T1000 (cell line): ENCODE measurements at places on chromosomes 7 and 10.

DNA sequence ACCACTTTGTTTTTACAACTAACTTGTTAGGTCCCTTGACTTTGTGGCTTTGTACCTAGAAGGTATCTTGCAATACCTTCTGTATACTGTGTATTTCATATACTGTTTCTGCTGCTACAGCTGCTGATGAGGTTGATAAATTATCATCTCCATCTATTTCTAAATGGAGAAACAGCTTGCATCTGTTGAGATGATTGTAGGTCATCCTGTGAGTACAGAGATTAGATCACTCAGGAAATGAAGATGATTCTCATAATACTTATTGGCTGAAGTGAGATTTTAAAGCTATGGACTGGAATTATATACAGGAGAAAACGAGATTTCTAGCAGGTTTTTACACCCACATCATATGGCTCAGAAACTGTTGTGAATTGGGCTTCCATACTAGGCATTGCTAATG lies 280.5 kb downstream of the KCND2 start:
- no peak for DNase-seq

GRCh38 chr7:18760046-18760445 lies 264.5 kb downstream of the HDAC9 start:
- no peak for DNase-seq

DNA sequence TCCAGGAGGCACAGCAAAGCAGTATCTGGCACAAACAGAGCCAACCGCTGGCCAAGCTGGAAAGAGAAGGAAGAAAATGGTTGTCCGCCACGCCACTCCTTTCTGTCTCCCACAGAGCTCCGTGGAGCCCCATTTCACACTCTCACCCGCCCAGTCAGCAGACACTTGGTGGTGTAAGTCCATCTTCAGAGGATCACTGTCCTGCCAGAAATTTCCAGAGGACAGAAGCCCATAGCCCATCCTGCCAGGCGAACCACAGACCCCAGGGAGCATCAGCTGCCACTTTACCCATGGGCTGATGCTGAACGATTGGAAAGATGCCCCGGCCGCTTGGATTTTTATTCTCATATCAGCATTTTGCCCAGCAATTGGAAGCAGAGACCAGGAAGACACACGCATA lies 144.7 kb upstream of the LYZL2 start:
- no peak for DNase-seq

GRCh38 chr7:9603291-9603690 lies 1169.9 kb downstream of the NXPH1 start:
- DNase-seq: no peak

GRCh38 chr7:2614631-2615330 lies 17.0 kb upstream of the TTYH3 start:
- DNase-seq: no peak

GRCh38 chr7:108535257-108535656 lies 9.3 kb upstream of the PNPLA8 start:
- no peak for DNase-seq

DNA sequence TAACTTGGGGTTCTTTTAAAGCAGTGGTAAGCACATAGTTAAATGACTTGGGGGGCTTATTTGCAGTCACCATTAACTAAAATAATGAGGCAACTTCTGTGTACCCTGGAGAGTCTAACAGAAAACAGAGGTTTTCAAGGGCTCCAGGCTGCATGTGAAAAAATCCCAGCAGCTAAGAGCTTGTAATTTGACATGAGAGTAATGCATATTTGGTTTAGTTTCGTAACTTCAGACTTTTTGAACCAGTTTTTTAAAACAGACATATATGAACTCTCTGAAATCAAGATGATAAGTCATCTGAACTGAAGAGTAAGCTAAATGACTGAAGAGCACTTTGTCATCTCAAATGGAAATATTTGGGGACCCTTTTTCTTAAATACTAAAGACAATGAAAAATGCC lies 40.2 kb upstream of the IFRD1 start:
- no peak for DNase-seq

DNA sequence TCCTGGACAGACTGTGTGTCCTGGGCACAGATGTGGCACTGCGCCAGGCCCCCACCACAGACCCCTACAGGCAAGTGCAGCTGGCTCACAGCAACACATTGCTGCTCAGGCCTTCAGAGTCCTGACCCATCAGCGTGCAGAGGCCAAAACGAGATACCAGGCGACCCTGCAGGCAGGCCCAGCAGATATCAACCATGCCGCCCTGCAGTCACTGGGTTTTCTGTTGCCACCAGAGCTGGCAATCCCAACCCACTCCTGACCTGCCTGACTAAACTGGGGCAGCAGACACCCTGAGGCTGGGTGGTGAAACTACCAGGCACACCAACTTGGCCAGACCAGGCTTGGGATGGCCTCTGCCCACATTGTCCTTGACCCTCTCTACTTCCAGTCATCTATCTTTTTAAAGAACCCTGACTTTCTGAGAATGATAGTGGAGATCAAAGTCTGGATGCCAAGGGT lies 20.3 kb downstream of the ZCCHC24 start:
- DNase-seq: no peak

GRCh38 chr7:7792056-7792455 lies 73.6 kb upstream of the RPA3 start:
- DNase-seq: no peak

DNA sequence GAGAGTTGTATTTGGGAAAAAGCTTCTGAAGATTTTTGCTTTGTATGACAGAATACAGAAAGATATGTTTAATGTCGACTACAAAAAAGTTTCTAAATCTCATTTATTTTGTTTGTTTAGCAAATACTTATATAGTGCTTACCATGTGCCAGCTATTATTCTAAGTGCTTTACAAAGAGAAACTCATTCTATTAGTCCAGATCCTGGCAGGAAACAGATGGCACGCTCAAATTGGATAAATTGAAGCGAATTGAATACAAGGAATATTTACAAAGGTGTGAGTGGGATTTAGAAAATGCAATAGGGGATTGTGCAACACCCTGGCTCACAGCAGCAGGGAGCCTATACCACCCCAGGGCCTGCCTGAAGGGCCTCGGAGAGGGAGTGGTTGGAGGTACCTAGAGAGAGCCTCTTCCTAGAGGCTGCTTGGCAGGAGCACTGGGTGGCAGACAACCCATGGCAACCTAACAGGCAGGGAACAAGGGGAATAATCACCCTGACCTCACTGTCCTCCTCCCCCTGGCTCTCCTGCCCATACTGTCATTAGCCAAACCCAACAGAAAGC lies 27.6 kb upstream of the FAM204A start:
- DNase-seq: no peak

DNA sequence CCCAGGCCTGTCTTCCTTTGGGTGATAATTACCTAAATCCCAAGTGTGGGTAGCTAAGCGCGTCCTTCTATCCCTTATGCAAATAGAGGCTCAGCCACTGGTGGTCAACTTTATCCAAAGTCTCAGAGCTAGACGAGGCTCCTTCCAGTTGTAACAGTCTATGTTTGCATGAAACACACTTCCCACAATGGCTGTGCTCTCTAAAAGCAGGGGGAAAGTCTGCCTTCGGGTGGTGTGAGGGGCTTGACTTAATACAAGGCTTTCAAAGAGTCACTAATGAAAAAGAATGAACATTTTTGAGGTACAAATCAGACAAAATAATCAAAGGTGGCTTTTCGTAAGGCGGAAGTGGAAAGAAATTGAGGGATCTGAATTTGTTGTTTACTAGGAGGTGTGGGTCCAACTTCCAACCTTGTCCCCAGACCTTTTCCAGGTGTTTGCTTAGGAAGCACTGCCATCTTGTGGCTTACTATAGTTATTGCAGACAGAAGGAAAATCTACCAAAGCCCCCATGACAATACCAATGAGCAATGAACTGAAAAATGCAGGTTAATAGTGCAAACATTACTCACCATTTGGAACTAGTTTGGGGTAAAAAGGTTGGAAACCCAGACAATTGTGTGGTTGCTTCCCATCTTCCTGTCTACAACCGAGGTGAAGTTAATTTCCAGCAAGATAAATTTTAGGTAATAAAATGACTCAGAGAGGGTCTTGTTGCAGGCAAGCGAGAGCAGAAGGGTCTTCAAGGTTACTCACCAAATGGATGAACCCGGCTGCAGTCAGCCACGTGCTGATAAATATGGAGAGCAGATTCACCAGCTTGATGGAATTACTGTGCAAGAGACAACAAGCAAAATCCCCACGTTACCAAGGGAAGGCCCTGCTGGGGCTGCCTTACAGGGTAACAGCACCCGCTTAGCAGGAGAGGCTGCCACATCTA lies 525.7 kb downstream of the KCNMA1 start:
- peak; percentile 24 for DNase-seq

GRCh38 chr10:101573885-101574753 lies 13.9 kb downstream of the POLL start:
- no peak for DNase-seq

GRCh38 chr7:1885465-1886226 lies 215.6 kb downstream of the ELFN1 start:
- DNase-seq: no peak

DNA sequence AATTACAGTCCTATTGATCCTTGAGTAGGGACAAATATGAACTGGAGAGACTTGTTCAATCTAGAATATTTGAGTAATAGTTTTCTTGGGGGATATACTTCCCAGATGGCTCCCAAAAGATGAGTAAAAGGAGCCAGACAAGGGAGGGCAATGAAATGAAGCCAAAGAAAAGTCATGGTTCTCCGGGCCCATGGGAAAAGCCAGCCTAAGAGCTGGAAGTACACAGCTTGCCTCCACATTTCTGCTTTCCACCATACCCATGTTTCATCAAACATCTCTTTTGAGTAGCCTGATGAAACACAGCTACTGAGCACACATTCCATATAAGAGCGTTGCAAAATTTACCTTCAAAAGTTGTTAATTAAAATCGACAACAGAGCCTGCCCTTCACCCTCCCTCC lies 535.0 kb upstream of the FZD8 start:
- DNase-seq: no peak

GRCh38 chr7:149615690-149616270 lies 118.2 kb upstream of the ZNF746 start:
- no peak for DNase-seq

GRCh38 chr10:99235658-99236626 lies at the start of gene HPSE2:
TSS of gene HPSE2 (minus strand) at chr10:99235852.
- DNase-seq: no peak

DNA sequence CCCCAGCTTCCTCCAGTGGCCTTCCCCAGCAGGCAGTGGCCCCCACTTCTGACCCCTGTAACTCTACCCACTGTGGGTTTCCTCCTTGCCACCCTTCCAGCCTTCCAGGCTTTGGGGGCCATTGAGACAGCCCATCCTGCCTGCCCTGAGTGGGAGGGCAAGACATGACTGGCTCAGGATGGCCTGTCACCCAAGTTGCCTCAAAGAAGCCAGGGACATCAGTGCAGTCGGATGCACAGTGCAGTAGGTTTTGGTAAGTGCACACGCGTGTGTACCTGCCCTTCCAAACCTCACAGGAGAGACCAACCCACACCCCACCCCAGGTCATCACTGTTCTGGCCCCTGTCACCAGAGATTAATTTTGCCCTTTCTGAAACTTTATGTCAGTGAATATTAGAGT lies 22.7 kb downstream of the ZMIZ2 start:
- no peak for DNase-seq

GRCh38 chr7:81499262-81500116 lies 270.4 kb downstream of the HGF start:
- DNase-seq: no peak

- DNase-seq: no peak
Measured at GRCh38 chr10:30828164-30828563, 198.6 kb upstream of the LYZL2 start.

- no peak for DNase-seq
Measured at GRCh38 chr10:53003094-53003493, 230.5 kb upstream of the MBL2 start.

DNA sequence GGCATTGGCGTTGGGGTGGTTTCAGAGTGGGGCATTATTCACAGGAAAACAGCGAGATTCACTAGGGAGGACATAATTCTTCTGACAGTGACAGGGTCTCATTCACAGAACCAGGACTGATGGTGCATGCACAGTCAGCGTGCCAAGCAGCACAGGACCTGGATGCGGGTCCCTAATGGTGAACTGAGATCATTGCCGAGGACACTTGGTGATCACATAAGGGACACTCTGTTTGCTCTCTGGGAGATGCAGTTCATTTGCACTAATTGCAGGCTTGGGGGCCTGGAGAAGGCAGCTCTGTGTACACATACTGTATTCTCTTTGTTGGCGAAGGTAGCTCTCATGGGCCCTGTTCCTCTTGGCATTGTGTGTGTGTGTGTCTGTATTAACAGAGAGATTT lies 716.1 kb downstream of the PHTF2 start:
- no peak for DNase-seq

DNA sequence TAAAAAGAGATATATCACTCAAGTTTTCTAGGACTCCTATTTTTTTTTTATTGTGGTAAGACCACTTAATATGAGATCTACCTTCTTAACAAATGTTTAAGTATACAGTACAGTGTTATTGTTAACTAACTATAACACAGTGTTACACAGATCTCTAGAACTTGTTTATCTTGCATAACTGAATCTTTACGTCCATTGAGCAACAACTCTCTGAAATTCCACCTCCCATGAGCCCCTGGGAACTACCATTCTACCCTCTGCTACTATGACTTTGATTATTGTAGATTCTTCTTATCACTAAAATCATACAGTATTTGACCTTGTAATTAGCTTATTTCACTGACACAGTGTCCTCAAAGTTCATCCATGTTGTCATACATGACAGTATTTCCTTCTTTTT lies 22.5 kb upstream of the REEP3 start:
- DNase-seq: no peak

DNA sequence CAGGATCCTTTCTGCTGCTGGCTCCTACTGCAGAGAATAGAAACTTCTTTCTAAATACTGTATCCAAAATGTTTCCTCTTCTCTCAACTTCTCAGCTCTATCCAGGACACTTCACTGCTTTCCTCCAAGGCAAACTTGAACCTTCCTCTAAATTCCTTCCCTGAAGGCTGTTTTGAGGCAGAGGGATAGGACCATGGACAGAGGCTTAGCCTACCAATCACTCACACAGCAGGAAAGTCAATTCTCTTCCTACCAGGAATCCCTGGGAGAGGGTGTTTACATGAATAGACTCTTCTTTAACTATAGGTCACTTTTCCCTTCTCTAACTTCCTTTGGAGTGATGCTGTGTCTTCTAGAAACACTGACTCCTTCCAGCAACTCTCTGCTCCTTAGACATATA lies 115.6 kb upstream of the MKLN1 start:
- DNase-seq: no peak

DNA sequence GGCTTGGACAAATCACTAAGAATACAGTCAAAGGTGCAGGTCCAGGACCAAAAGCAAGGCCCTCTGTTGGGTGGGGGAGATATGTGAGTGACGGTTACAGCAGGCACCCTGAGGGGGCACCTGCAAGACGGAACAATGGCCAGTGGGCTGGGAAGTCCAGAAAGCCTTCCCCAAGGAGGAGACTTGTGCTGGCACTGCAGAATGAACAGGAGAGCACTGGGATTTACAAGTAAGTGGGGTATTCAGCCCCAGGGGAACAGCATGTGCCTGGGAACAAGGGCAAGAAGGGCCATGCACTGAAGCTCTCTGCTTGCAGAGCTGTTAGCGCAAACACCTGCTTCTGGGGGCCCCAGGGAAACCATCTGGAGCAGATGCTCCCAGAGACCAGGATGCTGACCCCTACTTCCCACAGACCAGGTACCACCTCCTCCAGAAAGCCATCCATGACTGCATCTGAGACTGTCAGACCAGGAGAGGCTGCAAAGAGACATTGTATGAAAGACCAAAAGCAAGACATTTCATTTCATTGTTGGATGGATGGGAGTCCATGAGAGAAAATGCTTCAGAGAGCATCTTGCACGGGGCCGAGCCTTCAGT lies 24.6 kb upstream of the ZMIZ1 start:
- no peak for DNase-seq

GRCh38 chr10:49611166-49611815 lies 1.2 kb downstream of the SLC18A3 start:
- DNase-seq: no peak
